HL-60 (cell line): ENCODE measurements at places on chromosomes 6 and 20.

- DNase-seq, result peak; percentile 97
These were observed 20.3 kb downstream of the POFUT1 start for GRCh38 chr20:32227744-32228688.

DNA sequence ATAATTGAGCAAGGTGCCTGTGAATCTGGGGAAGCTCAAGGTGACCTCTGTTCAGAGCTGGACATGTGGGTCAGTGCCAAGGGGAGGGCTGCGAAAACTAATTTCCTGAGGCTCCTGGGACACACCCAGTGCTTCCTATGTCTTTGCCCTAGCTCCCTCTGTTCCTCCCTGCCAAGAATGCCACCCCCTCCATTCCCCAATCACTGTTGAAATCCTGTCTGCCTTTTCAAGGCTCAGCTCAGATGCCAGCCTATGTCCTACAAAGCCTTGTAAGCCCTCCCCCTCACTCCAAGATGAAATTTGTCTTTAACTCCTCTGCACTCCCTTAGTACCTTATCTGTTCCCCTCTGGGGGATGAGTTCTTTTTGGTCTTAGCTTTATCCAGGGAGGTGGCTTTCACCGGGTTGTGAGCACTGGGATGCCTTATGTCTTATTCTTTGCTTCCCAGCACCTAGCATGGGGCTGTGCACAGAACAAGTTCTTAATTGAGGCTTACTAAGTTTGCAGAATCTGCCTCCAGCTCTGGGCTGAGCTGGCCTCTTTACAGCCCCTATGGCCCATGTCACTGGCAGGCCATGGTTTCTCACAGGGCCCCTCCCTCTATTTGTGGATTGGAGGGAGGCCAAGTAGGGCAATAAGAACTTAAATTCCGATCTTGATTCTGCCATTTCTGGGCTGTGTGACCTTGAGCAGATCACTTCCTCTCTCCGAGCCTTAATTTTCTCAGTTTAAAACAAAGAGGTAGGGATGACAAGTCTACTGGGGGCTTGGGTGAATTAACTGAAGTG is 51.5 kb upstream of the EPB41L1 start:
- DNase-seq, result no peak

- no peak for DNase-seq
These were observed 113.0 kb upstream of the RREB1 start for GRCh38 chr6:6994796-6995195.

- DNase-seq, result no peak
These were observed 216.5 kb upstream of the FLRT3 start for GRCh38 chr20:14553774-14554534.

GRCh38 chr6:51323056-51323455 is 504.4 kb downstream of the TFAP2B start:
- no peak for DNase-seq

GRCh38 chr6:90870561-90870960 is 283.7 kb upstream of the MAP3K7 start:
- no peak for DNase-seq
